ENCODE measurements at places on chromosomes 16 and 17.

GRCh38 chr16:29306201-29306600 lies 100.3 kb downstream of the NPIPB11 start:
- DNase-seq, result no peak

GRCh38 chr17:80892900-80893603 lies 98.6 kb upstream of the CHMP6 start:
- DNase-seq, result no peak

DNA sequence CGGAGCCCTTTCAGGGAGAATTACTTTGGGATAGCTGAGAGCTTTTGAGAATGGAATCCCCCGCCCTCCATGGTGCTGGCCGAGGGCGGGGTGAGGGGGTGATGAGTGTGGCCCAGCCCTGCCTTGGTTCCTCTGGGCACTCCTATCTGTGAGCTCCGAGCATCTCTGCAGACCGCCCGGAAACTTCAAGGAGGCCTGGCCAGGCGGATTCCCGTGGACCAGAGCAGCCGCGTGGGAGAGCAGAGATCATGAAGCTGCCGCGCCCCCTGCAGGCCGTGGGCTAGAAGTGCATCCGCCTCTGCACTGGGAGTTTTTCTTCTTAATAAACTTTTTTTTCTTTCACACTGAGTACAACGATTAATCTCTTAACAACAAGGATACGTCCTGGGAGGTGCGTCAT lies 392.9 kb upstream of the EEF2KMT start:
- DNase-seq, result no peak

DNA sequence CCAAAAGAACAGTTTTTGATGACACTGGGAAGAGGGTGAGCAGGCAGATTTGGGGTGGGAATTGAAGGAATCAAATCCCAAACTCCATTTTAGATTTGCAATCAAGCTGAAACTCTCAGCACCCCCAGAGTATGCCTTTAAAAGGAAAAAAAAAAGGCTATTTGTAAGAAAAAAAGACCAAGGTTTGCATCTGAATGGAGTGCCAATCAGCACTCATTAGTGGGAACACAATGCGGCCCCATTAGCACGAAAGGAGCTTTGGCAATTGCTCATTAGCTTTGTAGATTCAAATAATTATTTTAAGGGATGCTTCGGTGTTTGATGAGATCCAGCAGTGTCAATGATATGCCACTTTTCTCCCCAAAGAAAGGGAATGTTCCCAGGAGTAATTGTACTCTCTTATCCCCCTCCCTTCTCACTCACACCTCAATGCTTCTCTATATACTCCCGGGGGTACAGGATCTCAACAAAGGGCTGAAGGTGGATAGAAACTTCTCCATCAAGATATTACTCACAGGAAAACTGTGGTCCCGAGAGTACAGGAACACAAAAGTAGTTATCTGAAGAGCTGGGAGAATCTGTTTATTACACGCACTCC lies 32.2 kb downstream of the CHP2 start:
- DNase-seq, result no peak

DNA sequence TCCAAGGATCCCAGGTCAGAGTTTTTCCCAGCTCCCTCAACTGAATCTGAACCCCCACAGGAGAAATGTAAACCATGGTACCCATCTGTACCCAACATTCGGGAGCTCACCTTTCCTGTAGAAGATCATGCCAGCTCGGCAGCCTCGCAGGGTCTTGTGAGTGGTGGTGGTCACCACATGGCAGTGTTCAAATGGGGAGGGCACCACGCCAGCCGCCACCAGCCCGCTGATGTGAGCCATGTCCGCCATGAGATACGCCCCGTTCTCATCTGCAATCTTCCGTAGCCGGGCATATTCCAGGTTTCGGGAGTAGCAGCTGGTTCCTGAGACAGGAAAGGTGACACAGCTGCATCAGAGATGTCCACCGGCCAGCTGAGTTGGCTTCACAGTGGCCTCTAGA lies 23.4 kb downstream of the SHMT1 start:
- DNase-seq, result no peak

GRCh38 chr17:6812295-6812694 lies 19.2 kb downstream of the TEKT1 start:
- DNase-seq, result no peak

DNA sequence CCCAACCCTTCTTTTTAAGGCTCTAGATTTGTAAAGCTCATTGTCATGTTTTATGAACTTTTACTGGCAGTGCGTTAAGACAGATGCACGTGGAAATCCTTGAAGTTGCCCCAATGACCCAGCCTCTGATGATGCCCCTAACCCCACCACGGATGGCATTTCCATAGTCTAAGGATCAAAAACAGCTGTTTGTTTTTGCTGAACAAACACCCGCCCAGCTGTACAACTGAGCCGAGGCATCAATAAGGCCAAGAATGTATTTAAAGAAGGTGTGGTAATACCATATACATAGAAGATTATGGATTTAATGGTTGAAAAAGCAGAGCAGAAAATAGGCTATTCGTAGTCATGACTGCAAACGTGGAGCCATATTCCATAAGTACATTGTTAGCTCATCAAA lies 83.7 kb downstream of the SALL1 start:
- DNase-seq, result no peak
